ENCODE measurements at places on chromosomes 2 and 18.

- DNase-seq, result no peak
Measured at GRCh38 chr18:11586896-11587295, 22.5 kb upstream of the SLC35G4 start.

- DNase-seq, result no peak
Measured at GRCh38 chr18:10892786-10893185, 256.6 kb downstream of the PIEZO2 start.

GRCh38 chr2:111984213-111984604 lies 70.9 kb upstream of the TMEM87B start:
- DNase-seq, result no peak

GRCh38 chr2:182280118-182280517 lies 146.7 kb downstream of the PDE1A start:
- no peak for DNase-seq

GRCh38 chr18:42614619-42615293 lies 500.7 kb downstream of the RIT2 start:
- DNase-seq, result no peak

- DNase-seq, result no peak
Measured at GRCh38 chr18:8380006-8380405, 229.2 kb upstream of the RAB12 start.

DNA sequence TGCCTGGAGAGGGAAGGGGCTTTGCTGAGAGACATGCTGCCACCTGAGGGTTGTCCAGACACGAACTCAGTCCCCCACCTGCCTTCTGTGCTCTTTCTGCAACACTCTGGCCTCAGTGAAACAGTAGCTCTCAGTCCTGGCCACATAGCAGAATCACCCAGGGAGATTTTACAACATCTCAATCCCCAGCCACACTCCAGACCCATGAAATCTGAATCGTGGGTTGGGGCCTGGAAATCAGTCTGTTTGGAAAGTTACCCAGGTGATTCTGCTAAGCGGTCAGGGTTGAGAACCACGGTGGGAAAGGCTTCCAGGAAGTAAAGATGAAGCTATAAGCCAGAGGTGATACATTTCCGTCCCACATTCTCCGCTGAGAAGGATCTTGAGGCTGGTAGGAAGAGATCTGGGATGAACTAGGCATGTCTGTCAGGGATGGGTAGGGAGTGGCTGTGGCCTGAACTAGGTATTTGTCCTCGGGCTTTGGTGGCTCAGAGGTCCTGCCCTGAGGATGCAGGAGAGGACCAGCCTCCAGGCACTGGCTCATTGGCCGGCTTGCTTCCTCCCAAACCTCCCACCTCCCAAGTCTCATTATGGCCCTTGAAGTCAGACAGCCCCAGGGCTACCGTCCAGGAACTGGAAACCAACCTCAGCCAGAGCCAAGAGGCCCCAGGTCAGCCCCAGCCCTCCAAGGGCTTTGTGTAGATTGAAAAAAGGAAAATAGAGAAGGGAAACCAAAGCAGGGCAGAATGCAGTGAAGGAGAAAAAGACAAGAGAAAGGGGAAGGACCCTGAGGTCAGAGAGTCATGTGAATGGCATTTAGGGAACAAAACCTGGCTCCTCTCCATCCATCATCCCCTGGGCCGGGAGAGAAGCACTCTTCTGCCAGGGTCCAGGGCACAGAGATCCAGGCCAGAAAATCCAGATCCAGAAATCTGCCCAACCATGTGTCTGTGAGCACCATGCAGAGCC lies 119.6 kb downstream of the ZFP36L2 start:
- DNase-seq, result no peak

DNA sequence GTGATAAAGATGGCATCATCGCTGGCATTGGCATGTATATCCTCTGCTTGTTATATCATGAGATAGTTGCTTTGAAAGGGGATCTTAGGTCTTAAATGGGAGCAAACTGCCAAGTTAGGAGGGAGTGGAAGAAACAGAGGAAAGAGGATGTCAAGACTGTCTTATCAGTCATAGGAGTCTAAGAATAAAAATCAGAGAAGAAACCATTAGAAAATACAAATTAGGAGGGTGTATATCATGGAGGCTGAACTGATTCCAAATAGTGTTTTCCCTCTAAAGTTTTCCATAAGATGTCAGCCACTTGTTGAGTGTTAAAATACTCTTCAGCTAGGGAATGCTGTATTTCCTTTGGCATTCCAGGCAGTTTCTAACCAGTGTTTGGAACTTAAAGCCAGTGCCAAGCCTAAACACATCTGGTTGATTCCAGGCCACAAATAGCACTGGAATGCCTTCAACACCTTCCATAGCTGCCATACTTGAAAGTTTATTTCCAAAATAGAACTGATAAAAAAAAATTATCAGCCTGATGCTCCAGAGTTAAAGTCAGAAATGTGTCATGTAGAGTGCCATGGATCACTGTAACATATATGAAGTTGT lies 129.4 kb downstream of the ZEB2 start:
- DNase-seq, result no peak

All from HS-5 (cell line).